ENCODE measurements at places on chromosomes 12 and 14.

GRCh38 chr14:80862983-80863382, 78.6 kb downstream of the CEP128 start:
- DNase-seq: no peak

- DNase-seq: no peak
These were observed 27.6 kb upstream of the MAP3K9 start for GRCh38 chr14:70836946-70837345.

DNA sequence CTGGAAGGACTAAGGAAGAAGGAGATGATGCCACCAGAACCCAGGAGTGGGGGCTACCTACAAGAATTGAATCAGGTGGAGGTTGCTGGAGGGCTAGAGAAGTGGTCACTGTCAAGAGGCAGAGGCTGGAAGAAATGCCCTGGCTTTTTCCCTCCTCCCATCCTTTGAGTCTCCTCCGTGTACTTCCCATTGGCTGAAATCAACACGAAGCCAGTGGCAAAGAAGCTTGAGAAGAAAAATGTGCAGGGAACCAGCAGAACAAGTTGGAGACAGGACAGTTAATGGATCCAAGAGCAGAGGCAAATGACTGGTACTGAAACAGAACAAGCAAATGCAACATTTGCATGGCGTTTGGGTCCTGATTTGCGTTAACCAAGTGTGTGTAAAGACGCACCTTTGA, 9.1 kb upstream of the FBLN5 start:
- DNase-seq: no peak

- DNase-seq: no peak
These were observed 16.4 kb downstream of the NAV3 start for GRCh38 chr12:77847060-77847541.

DNA sequence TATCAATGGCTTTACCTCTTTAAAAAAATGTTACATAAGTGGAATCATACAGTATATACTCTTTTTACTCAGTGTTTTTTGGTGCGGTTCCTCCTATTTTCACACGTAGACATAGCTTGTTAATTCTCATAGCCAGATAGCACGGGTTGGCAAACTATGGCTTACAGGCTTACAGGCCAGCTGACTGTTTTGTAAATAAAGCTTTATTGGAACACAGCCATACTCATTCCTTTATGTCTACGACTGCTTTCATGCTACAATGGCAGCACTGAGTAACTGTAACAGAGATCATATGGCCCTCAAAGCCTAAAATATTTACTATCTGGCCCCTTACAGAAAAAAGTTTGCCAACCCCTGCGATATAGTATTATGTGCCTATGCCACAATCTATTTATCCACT, 5.8 kb upstream of the DAAM1 start:
- no peak for DNase-seq

- no peak for DNase-seq
These were observed 34.9 kb upstream of the SIX1 start for GRCh38 chr14:60684203-60684602.

DNA sequence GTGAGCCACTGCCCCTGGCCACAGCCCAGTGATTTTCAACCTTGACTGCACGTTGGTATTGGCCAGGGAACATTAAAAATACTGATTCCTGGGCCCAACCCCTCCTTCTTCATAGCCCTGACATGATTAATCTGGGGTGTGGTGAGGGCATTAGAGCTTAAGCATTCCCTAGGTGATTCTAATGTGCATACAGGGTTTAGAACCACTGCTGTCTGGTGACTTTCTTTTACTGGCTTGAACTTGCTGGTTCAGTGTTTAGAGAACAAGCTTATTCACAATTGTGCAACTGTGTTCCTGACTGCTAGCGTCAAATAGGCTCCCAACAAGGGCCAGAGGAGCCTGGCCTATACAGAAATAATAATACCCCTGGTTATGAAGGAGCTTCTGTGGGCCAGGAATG, 488.8 kb upstream of the CCDC196 start:
- no peak for DNase-seq

DNA sequence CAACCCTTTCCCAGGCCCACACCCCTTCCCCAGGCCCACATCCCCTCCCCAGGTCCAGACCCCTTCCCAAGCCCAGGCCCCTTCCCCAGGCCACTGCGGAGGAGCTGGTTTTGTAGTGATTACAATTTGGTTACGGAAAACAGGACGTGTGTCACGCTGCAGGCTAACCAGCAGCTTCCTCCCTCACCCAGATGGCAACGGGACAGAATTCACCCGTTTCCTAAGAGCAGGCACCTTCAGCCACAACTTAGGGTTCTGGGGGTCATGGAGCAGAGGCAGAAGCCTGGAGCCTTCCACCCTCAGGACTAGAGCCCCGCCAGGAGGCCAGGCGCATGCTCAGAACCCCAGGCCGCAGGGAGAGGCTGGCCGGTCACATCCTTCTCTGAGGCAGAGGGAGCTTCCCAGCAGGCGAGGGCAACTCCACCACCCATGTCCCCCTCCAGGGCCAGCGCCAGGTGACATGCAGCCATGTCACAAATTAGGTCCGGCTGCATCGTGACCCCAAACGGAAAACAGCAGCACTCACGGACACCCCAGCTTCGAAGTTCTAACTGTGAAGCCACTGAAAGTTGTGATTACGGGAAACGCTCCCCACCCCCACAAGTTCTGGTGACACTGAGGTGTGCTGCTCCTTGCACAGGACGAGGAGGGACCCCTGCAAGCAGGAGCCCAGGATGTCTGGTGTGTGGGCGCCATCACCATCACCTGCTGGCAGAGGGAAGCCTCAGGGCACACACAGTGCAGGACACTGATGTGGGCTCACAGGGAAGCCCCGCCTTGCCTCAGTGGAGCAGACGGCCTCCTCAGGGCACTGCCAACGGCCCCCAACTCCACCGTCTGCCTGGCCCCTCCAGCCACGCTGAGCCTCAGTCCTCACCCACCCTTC, 7.7 kb downstream of the BRF1 start:
- no peak for DNase-seq

DNA sequence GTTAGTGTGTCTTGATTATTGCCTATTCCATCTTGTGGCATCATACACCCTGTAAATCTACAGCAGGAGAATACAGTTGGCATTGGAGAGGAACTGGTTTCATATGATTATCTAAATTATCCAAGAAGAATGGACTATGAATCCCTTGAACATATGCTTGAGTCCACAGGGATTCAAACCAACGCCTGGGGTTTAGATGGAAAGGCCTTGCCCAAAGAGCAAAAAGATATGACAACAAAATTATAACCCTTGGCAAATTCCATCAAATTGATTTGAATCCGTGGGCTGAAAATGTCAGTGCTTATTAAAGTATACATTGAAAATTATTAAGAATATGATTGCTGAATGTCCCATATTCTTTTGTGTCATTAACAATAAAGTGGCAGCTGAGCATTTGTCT, 108.2 kb downstream of the PDE3A start:
- DNase-seq: peak; percentile 67

- DNase-seq: no peak
These were observed 14.2 kb downstream of the BCL11B start for GRCh38 chr14:99257673-99258221.

GRCh38 chr14:64758025-64758521, 53.8 kb downstream of the PLEKHG3 start:
- DNase-seq: no peak

DNA sequence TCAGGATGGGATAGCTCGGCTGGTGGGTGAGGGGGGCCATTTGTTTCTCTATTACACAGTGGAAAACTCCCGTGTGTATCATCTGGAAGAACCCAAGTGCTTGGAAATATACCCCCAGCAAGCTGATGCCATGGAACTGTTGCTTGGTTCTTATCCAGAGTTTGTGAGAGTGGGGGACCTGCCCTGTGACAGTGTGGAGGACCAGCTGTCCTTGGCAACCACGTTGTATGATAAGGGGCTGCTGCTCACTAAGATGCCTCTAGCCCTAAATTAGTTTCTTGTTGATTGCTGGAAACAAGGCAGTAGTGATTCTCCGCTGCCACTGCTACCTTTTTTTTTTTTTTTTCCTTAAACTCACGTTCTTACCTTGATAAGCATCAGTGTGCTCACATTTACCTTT, 1.9 kb downstream of the RIOX1 start:
- no peak for DNase-seq
